ENCODE measurements at places on chromosomes 4 and X. TPM values are rescaled to one million over a fixed set of nuclear protein-coding genes. Genes with fewer than 3 reads are reported as not detected.

DNA sequence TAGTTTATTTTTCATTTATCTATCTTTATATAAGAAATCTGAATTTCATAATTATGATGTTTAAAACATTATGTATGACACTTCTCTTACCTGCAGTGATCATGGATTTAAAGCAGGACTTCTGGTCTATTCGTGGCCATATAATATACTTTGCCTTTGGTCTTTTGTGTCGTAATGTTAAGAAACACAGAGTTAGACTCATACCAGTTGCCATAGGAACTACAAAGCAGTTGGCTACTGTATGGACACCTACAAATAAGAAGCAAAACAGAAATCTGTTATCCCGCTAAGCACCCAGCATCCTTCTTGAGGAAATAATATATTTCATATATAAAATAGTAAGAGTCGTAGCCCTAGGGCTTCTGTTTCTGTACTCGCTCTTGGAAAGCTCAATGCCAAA, 4.3 kb downstream of the SEPSECS start:
- no peaks in the 10 kb centered on the region for H3K27me3 ChIP-seq
- H3K36me3 ChIP-seq: peaks cover 6% of the 10 kb centered on the region
- no peak for DNase-seq
- no peak overlapping the region for H3K4me3 ChIP-seq
- no peak overlapping the region for H3K27ac ChIP-seq

- H3K36me3 ChIP-seq: no peaks in the 10 kb centered on the region
- no peak overlapping the region for H3K27ac ChIP-seq
- no peak for DNase-seq
- no peaks in the 10 kb centered on the region for H3K4me1 ChIP-seq
- H3K27me3 ChIP-seq: no peaks in the 10 kb centered on the region
These were observed 185.9 kb downstream of the CFAP299 start for GRCh38 chr4:80521438-80521837.

The VSIG1 gene
- 31.8 TPM for total RNA-seq

DNA sequence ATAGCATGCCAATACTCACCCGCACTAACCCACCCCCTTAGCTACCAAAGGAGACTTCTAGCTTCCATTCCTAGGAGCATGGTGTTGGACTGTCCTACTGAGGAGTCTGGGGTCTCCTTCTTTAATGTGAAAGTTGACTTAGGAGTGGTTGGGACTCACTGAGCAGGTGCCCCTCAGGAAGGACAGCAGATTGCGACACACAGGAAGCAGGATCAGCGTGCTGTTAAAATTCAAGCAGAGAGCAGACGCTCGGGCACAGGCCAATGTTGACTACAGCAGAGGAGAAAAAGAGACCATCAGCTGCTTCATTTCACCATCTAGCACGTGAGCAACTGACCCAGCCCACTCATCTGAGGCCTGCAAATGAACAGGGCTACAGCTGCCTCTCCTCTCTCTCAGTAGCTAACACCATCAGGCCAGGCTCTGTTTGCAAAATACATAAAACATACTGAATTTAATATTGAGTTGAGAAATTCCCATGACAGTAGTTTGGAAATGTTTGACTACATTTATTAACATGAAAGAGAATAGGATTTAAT, 10.8 kb downstream of the NOX1 start:
- no peaks in the 10 kb centered on the region for H3K27me3 ChIP-seq
- no peaks in the 10 kb centered on the region for H3K4me1 ChIP-seq
- no peak overlapping the region for H3K4me3 ChIP-seq
- no peaks in the 10 kb centered on the region for H3K36me3 ChIP-seq

The MAB21L2 gene
- total RNA-seq: not detected

The FAM9C gene
- total RNA-seq: not detected

GRCh38 chr4:114264877-114265291, 285.4 kb upstream of the ARSJ start:
- no peaks in the 10 kb centered on the region for H3K36me3 ChIP-seq
- H3K4me1 ChIP-seq: no peaks in the 10 kb centered on the region
- H3K27me3 ChIP-seq: no peaks in the 10 kb centered on the region
- no peak overlapping the region for H3K4me3 ChIP-seq

DNA sequence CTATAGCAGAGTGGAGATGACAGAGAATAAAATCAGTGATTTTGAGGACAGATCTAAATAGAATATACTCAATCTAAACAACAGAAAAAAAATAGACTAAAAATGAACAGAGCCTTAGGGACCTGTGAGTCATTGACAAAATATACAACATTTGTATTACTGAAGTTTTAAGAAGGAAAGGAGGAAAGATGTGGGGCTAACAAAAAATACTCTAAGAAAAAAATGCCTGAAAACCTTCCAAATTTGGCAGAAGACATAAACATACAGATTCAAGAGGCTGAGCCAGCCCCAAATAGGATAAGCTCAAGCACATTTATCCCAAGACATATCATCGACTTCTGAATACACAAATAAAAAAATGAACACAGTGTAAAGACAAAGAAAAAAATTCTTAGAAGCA, 123.6 kb upstream of the INTU start:
- no peaks in the 10 kb centered on the region for H3K4me1 ChIP-seq
- no peak overlapping the region for H3K4me3 ChIP-seq
- H3K27ac ChIP-seq: no peak overlapping the region

GRCh38 chr4:119629142-119629471, 503 bp upstream of the PDE5A start:
- peaks cover 29% of the 10 kb centered on the region for H3K4me1 ChIP-seq
- H3K27me3 ChIP-seq: peaks cover 14% of the 10 kb centered on the region
- peak overlapping the region; percentile 46 for H3K4me3 ChIP-seq
- no peak for DNase-seq
- no peak overlapping the region for H3K27ac ChIP-seq
- no peaks in the 10 kb centered on the region for H3K36me3 ChIP-seq

DNA sequence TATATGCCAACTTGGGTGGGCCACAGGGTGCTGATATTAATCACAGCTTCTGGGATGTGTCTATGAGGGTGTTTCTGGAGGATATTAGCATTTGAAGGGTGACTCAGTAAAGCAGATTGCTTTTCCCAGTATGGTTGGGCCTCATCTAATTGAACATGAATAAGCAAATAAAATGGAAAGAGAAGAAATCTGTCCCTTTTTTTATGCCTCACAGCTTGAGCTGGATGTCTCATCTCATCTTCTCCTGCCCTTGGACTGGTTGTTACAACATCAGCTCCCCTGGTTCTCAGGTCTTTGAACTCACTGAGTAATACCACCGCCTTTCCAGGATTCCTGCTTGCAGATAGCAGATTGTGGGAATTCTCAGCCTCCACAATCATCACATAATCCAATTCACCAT, 1149.2 kb downstream of the PCDH18 start:
- no peak overlapping the region for H3K27ac ChIP-seq
- no peaks in the 10 kb centered on the region for H3K4me1 ChIP-seq
- H3K4me3 ChIP-seq: no peak overlapping the region
- DNase-seq: no peak
- no peaks in the 10 kb centered on the region for H3K36me3 ChIP-seq

DNA sequence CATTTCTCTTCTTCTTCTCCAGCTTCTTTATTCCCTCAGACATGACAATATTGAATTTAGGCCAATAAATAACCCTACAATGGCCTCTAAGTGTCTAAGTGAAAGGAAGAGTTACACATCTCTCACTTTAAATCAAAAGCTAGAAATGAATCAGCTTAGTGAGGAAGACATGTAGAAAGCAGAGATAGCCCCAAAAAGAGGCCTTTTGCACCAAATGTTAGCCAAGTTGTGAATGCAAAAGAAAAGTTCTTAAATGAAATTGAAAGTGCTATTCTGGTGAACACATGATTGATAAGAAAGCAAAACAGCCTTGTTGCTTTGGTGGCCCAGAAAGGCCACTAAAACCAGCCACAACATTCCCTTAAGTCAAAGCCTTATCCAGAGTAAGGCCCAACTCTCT, 146.2 kb upstream of the HHIP start:
- DNase-seq: no peak
- H3K4me1 ChIP-seq: no peaks in the 10 kb centered on the region
- no peaks in the 10 kb centered on the region for H3K27me3 ChIP-seq
- H3K4me3 ChIP-seq: no peak overlapping the region

GRCh38 chrX:149453030-149453429, 52.1 kb downstream of the IDS start:
- no peaks in the 10 kb centered on the region for H3K36me3 ChIP-seq
- no peaks in the 10 kb centered on the region for H3K27me3 ChIP-seq
- H3K4me1 ChIP-seq: no peaks in the 10 kb centered on the region

The PNMA6E gene
- total RNA-seq: not detected

- H3K27ac ChIP-seq: no peak overlapping the region
- H3K27me3 ChIP-seq: no peaks in the 10 kb centered on the region
- no peak for DNase-seq
- no peak overlapping the region for H3K4me3 ChIP-seq
These were observed 532.8 kb downstream of the RPA4 start for GRCh38 chrX:97416461-97416860.

DNA sequence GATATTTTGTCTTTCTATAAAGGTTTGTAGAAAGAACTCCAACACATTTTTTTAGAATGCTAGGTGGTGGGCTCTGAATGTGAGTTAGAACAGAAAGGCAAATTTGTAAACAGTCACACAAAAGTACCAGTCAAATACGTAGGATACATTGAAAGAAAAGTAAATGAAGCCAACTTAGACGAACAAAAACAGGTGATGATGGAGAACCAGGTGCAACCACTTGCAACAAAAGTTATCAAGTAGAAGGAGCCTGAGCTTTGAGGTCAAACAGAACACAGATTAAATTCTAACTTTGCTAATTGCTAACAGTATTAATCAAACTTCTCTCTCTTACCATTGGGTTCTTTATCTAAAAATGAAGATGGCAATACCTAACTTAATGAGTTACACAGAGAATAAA, 62.7 kb upstream of the DAPP1 start:
- H3K4me3 ChIP-seq: no peak overlapping the region
- no peaks in the 10 kb centered on the region for H3K4me1 ChIP-seq
- DNase-seq: no peak
- H3K27ac ChIP-seq: no peak overlapping the region
- no peaks in the 10 kb centered on the region for H3K36me3 ChIP-seq
- peaks cover 6% of the 10 kb centered on the region for H3K27me3 ChIP-seq

DNA sequence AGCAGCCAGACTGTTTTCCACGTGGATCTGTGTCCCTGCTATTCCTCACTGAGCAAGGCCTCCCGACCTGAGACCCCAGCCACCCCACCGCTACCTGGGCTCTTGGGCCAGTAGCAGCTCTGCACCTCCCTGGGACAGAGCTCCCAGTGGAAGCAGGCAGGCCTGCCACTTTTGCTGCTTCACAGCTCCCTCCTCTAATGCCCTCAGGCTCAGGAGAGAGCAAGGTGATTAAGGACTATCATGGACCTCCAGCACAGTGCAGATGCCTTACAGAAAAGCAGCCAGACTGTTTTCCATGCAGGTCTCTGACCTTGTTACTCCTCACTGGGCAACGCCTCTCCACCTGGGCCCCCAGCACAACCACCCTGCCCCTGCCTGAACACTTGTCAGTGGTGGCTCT, 37.0 kb downstream of the AWAT2 start:
- H3K27ac ChIP-seq: no peak overlapping the region
- H3K4me3 ChIP-seq: no peak overlapping the region
- no peaks in the 10 kb centered on the region for H3K4me1 ChIP-seq
- no peaks in the 10 kb centered on the region for H3K27me3 ChIP-seq
- DNase-seq: no peak
- H3K36me3 ChIP-seq: no peaks in the 10 kb centered on the region

DNA sequence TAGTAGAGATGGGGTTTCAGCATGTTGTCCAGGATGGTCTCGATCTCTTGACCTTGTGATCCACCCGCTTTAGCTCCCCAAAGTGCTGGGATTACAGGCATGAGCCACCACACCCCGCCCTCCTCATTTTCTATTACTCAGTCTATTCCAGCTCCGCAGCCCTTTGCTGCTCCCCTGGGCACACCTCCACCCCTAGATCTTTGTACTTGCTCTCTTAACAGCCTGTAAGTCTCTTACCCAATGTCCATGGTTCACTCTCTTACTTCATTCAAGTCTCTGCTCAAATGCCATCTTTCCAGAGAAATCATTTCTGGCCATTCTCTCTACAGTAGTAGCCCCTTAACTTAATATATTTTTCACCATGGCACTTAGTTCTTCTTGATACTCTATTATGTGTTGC, 64.7 kb downstream of the LDB2 start:
- no peaks in the 10 kb centered on the region for H3K4me1 ChIP-seq
- no peaks in the 10 kb centered on the region for H3K36me3 ChIP-seq
- no peak overlapping the region for H3K4me3 ChIP-seq
- no peak for DNase-seq

DNA sequence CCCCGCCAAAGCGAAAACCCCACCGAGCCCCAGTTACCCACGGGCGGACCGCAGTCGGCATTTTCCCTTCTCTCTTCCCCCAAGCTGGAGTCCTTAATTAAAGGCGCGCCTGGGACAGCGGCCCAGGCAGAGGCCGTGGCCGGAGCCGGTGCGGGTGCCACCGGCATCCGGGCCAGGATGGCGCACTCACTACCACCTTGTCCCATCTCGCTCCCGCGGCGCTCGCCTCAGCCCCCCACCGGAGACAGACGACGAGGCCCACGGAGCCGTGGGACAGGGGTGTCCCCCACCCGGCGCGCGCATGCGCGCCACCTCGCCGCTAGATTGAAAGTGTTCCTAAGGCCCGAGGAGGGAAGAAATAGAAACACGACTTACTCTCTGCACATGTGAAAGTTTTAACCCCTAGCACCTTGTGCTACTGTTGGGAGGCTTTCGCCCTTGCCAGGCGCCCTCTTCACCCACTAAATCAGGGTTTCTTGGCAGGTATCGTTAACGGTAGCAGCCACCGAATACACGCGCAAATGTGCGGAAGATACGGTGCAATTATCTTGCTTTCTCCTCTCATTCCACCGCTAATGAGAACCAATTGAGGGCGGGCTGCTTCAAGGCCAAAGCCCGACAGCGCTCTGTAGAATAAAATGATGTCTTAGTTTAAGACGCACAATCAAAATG, 64.3 kb upstream of the CCDC160 start:
- peak; percentile 5 for DNase-seq
- no peaks in the 10 kb centered on the region for H3K36me3 ChIP-seq
- no peak overlapping the region for H3K27ac ChIP-seq
- peaks cover 12% of the 10 kb centered on the region for H3K27me3 ChIP-seq
- peak overlapping the region; percentile 58 for H3K4me3 ChIP-seq
- H3K4me1 ChIP-seq: peaks cover 7% of the 10 kb centered on the region

GRCh38 chr4:159206427-159206871, 103.6 kb downstream of the RAPGEF2 start:
- peak overlapping the region; percentile 60 for H3K4me3 ChIP-seq
- H3K4me1 ChIP-seq: peaks cover 10% of the 10 kb centered on the region
- peak; percentile 72 for DNase-seq
- H3K36me3 ChIP-seq: no peaks in the 10 kb centered on the region
- no peak overlapping the region for H3K27ac ChIP-seq
- H3K27me3 ChIP-seq: no peaks in the 10 kb centered on the region

- H3K36me3 ChIP-seq: no peaks in the 10 kb centered on the region
- no peaks in the 10 kb centered on the region for H3K27me3 ChIP-seq
- no peak overlapping the region for H3K27ac ChIP-seq
- H3K4me3 ChIP-seq: no peak overlapping the region
These were observed 3.4 kb downstream of the ATP1B4 start for GRCh38 chrX:120365320-120365719.
